ENCODE measurements at places on chromosomes 12 and 14.
A peak's percentile ranks its signal among the peaks of the same experiment; 100 is the strongest.

DNA sequence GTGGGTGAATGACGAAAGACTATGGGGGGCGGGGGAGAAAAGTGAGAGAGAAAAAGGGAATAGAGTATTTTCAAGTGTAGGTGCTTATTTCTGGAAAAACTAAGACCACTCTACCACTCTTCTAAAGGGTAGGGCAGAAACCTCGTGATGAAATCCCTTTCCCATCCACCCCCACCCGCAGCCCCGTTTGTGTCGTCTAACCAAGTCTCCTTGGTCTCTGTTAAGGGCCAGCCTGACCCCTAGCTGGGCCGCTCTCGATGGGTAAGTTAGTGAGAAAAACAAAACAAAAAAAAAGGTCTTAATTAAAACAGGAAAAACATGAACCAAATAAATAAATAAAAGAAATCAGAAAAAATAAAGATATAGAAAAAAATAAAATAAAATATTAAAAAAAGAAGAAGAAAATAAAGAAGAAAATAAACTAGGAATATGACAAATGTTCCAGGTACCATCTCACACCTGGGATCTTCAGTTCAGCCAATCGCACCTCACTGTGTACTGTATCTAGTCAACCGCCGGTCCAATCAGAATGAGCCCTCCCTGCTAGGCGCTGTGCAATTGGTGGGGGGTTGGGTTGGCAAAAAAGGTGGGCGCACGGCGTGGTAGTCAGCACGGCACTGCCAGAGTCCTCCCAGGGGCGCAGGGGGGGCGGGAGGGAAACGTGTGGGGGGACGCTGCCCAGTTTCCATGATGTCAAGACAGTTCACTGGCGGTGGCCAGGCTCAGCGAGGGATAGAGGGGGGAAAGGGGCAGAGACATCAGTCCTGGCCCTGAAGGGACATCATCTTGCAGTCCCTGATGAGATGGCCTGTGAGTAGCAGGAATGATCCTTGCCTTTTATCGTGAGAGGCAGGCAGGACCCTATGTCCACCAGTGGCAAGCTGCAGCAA, 9.8 kb upstream of the CDH24 start:
- DNase-seq = no peak

DNA sequence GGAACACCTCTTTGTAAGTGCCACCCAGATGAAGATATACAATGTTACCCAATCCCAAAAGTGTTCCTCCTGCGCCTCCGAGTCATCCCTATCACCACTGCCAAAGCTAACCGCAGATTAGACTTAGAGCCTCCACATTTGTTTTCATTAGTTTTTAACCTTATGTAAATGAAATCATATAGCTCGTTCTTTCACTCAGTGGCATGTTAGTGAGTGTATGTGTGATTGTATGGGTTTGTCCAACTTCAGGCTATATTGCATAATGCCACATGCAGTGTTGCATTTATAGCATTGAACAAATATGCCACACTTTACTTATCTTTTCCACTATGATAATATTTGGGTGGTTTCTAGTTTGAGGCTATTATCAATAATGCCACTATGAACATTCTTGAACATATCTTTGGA, 18.0 kb downstream of the MAP1LC3B2 start:
- no peak for DNase-seq

- no peak for DNase-seq
Measured at GRCh38 chr12:121600702-121601336, 20.0 kb upstream of the KDM2B start.

- no peak for DNase-seq
Measured at GRCh38 chr12:74791365-74791764, 253.7 kb downstream of the ATXN7L3B start.

DNA sequence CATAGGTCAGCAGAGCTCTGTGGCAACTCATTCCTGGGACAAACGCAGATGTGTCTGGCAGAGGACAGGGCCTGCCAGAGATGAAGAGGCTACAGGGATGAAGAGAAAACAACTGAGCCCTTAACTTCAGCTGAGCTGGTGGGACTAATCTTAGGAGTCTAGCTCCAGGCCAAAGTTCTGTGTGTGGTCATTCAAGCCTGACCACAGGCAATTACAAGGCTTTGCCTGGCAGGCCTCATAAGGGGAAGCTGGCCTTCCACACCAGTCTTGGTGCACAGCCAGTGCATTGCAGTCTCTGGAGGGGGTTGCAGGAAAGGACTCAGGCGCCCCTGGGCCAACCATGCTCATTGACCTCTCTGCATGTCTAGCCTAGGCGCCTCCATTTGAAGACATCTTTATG, 127.6 kb upstream of the DAAM1 start:
- DNase-seq = no peak

GRCh38 chr14:71988939-71989338, 56.7 kb downstream of the RGS6 start:
- DNase-seq = no peak

DNA sequence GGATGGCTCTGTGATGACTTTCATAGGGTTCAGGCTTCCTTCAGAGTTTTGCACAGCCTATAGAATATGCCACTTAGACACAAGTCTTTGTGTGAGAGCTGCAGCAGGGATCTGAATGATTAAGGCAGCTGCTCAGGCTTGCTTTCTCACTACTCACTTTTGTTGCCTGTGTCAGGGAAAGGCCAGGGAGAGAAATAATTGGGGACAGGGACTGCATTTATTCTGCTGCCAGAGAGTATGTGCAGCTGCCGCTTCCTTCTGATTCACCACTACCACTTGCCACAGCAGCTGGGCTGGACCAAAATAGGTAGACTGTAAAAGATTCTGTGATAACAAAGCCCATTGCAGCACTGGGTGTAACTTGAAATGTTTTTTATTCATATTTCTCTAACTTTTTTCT, 49.7 kb downstream of the TRMT5 start:
- no peak for DNase-seq

DNA sequence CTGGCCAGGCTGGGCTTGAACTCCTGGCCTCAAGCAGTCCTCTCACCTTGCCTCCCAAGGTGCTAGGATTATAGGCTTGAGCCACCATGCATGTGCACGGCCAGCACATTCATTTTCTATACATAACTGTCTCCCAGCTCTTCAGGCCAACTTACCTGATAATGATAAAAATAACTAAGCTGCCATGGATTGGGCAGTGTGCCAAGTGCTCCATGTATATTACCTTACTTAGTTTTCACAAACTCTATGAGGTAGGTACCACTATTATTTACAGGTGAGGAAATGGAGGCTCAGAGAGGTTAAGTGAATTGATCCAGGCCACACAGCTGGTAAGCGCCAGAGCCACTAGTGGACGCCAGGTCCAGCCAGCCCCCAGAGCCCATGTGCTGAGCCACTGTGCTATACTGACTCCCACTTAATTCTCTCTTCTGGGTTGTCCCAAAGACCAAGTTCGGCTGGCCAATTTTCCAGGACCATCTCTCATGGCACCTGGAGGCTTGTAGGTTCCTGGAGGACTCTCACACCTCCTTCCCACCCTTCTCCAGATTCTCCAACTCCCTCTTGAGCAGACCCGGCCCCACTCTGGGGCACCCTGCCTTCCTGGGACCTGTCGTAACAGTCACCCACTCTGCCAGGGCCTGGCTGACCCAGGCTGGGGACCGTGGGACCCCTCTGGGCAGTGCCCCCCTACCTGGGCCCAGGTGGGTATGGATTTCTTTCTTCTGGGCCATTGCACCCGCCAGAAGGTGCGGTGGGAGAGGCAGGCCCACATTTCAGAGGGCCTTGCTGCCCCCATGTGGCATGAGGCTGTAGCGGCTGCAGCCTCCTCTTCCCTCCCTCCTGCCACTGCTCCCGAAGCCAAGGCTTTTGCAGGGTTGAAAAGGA, 30.2 kb upstream of the CIPC start:
- DNase-seq = peak; percentile 40

DNA sequence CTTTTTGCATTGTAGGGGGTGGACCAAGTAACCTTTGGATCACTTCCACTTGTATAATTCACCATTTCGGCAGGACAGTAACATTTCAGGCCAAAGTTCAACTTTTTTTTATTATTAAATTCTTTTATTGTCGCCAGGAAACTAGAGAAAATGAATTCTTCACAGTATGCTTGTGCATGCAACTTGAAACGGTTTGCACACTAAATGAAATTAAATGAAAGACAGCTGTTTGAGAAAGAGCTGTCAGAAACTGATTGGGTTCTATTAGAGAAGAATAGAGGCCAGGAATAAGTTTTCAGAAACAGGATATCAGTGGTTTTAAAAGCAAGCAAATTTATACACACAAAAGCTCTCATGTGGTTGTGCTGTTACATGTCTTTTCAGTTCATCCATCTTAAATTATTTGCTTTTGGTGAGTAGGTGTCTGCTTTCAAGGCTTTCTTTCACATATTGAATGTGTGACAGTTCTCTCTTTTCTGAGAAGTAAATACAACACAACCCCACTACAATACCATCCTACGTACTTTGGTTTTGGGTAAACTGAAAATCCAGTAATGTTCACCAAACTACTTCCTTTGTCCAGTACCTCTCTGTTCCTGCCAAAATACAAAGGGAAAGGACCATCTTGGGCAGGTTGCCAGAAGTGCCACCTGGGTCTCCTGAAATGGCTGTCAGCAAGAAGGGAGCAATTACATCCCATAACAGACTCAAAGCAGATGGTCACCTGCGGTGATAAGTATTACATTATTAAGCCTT, 291.7 kb downstream of the RAD51B start:
- no peak for DNase-seq

Data from CD4-positive, alpha-beta T cell treated with Interferon gamma for 1 hour (primary cell).